ENCODE measurements at places on chromosomes 12 and 14.

GRCh38 chr14:87892763-87893162, 100.2 kb downstream of the GALC start:
- DNase-seq, result no peak

DNA sequence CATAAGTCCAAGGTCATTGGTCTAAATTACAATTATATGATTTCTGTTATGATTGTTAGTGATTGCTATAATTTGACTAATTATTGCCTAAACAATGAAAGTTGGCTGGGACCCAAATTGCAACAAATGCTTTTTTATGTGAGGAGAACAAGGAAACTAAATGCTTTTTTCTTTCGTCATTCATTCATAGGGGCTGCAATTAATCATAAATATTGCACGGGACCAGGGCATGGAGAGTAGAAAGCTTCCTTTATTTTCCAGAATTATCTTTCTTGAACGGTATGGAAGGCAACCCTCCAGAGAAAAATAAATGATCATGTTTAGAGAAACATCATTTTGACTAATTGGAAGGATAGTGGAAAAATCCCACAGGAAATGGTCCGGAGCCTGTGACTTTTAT, 32.6 kb upstream of the ARHGAP5 start:
- DNase-seq, result no peak

DNA sequence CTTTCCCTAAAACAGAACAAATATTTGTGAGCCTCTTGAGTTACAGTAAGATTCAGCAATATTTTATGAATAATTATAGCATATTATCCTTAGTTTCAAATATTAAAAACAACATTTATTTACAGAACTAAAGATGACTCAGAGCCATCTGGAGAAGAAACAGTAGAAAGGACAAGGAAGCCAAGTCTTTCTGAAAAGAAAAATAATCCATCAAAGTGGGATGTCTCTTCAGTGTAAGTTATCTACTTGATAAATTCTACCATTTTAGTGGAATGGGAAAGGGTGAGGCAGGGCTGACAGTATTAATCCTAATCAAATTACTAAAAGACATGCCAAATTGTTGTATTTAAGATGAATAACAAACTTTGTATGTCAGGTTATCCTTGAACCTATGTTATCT, 88.1 kb downstream of the DNAI7 start:
- DNase-seq, result no peak

GRCh38 chr12:57695770-57696432, 2.0 kb downstream of the OS9 start:
- DNase-seq, result no peak

- DNase-seq, result no peak
Measured at GRCh38 chr14:56059054-56059453, 59.2 kb upstream of the PELI2 start.

GRCh38 chr12:42360747-42361403, 34.9 kb downstream of the PPHLN1 start:
- DNase-seq, result no peak

- DNase-seq, result no peak
Measured at GRCh38 chr12:79115743-79116142, 251.2 kb downstream of the SYT1 start.

DNA sequence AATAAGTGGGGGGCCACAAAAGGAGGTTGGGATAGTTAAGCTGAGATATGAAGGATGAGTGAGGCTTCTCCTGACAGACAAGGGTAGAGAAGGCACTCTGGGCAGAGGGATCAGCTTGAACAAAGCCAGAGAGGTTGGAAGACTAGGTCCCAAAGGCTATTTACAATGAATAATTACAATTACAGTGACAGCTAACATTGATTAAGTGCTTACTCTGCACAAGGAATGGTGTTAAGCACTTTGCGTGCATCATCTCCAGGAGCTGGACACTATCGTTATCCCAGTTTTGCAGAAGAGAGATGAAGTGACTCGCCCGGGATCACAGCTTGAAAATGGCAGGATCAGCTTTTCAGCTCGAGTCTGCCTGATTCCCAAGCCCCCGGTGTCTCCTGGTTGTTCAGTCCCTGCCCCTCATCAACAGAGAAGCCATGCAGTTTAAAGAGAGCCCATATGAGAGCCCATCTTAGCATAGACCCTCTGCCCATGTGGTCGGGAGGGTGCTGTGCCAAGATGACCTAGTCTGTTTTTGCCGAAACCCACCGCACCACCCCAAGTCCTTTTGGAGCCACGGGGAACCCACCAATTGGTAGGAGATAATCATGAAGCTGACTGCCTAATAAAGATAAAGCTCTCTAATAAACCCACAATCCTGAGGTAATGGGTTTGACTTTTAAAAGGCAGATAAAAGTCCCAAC, 89.9 kb upstream of the HSPB8 start:
- no peak for DNase-seq

DNA sequence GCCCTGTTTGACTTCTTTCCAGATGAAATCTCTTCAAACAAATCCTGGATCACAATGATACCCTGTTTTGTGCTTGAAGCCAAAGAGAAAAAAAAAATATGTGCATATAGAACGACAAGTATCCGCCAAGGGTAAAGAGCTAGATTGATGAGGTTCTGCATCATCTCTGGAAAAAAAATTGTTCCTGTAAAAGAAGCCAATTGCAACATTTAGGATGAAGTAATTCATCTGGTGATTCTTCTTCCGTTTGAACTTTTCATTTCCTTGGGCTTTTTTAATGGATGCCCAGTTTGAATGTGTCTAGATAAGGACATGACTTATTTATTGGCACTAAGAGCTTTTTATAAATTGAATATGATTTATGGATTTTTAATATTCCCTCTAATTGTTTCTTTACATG, 38.1 kb upstream of the NPAS3 start:
- DNase-seq, result no peak

DNA sequence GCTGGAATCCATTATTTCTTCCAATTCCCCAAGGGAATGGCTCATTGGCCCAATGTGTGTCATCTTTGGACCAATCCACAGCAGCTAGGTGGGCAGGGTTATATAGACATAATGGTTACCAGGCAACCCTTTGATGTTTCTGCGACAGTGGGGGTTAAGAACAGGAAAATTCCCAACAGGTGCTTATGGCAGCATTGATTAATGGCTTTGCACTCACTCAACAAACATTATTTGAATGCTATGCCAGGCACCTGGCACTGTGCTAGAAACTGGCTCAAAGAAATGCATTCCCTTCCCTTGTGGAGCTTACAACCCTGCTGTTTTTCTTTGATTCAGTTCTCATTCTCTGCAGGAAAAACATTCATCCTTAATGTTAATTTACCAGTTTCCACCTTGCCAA, 1221.0 kb downstream of the AACS start:
- DNase-seq, result peak; percentile 22

GRCh38 chr14:65877624-65878023, 465.1 kb downstream of the FUT8 start:
- no peak for DNase-seq
